ENCODE measurements at places on chromosomes 1 and 21.

DNA sequence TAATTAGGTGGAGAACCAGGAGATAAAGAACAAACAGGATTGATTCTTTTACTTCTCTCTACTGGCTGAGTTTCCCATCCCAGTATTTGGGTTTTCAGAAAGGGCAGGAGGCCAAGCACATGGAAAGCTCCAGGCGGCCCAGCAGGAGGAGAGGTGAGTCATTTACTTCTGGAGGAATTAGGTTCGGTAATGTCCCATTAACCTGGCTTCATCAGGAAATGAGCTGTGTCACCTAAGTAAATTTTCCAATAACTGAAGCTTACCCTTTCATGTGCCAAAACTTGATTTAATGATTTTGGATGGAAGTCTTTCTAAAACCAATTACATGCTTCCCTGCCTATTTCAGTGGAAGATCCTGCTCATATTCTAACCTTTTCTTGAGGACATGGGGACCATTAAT is 257.6 kb upstream of the USP24 start:
- DNase-seq, result no peak

DNA sequence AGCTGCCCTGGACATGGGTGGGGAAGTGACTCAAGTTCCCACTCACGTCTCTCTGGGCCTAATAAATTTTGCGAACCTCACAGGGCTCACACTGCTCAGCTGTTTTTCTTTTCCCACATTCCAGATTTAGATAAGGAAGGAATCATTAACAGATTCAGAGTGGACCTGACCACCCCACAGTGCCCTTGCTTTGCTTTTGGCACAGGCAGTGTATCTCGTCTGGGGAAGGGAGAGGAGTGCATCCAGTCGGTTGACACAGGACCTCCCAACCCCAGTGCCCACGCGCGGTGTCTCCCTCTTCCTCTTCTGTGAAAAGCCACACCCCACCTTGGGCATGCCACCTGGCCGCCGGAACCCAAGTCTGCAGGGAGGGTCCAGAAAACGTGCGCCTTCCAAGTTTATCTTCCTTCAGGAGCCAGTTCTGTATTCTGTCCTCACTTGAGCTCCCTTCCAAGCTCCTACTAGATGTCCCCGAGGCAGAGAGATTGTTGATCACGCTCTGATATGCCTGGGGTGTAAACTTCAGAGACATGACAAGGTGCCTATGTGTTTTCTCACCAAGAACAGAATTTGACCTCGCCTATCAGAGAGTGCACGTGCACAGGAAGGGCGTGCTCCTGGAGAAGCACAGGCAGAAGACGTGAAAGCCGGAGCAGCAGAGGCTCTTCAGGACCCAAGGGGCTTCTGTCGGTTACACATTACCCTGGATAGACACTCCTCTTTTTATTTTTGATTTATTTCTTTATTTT is 9.5 kb upstream of the SLC2A5 start:
- DNase-seq, result no peak

GRCh38 chr1:115556236-115556635 is 85.5 kb upstream of the VANGL1 start:
- DNase-seq, result no peak

DNA sequence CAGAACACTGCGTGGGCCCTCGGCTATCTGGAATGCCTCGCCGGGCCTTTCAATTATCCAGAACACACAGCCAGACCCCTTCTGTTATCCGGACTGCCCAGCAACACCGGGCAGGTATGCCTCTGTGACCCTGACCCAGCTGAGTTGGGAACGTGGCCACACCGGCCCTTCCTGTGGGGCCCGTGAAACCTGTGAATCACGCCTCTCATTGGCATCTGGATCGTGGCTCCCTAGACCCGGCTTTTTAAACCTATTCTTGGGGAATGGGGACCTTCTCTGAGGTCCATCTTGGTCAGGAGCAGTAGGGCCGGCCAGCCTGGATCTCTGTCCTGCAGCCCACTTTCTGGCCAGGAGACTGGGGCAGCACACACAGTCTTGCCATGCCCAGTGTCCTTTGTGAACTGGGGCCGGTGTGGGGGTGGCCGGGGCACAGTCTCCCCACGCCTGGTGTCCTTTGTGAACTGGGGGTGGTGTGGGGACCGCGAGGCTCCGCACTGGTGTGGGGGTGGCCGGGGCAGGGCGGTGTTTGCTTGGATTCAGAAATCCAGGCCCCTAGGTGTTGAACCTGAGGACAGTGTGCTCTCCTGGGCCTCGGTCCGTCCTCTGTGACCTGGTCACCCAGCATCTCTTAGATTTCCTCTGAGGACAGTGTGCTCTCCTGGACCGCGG is 11.1 kb downstream of the COL18A1 start:
- DNase-seq, result no peak

- no peak for DNase-seq
Measured at GRCh38 chr1:178155481-178156255, 61.8 kb downstream of the RASAL2 start.

Data from activated CD4-positive, alpha-beta T cell treated with anti-CD3 and anti-CD28 coated beads, Interleukin-2, amount 50 U/mL, for 4 hours (primary cell).